Bone marrow (tissue), 2 donors: ENCODE measurements at places on chromosomes 16 and 17.

DNA sequence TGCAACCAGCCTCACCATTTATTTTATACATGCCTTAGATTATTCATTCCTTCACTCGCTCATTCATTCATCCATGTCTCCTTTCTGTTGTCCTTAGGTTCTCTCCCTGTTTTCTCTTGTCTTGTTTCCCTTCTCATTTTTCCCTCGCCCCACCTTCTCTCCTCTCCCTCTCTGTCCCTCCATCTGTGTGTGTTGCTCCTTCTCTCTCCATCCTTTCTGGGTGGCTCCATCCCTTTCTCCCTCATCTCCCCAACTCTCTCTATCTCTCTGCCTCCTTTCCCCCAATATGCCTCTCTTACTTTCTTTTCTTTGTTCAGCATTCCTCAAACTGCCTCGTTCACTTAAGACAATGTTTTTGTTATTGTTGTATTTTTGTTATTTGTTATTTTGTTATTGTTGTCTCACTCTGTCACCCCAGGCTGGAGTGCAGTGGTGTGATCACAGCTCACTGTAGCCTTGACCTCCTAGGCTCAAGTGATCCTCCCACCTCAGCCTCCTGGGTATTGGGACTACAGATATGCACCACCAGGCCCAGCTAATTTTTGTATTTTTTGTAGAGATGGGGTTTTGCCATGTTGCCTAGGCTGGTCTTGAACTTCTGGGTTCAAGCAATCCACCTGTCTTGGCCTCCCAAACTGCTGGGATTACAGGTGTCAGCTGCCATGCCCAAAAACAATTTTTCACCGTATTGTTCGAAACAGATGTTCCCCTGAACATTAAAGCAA is 14.4 kb downstream of the SOCS1 start:
- no peak for DNase-seq

GRCh38 chr17:43410557-43411368 is 12.0 kb downstream of the ARL4D start:
- DNase-seq: no peak

DNA sequence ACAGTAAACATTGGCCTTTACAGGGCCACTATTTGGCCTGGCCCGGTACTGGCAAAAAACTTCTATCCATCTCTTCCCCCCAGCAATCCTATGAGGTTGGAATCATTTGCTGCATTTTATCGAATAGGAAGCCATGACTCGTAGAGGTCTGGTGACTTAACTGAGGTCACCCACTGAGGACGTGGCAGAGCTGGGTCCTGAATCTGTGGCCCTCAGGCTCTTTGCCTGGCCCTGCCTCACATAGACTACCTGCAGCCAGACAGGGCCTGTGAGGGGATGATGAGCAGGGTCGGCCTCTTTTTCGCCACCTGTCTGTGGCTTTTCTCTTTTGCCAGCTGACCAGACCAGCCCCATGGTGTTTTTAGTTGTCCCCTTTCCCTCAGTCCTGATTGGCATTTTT is 1.9 kb downstream of the PPP4C start:
- DNase-seq: no peak

DNA sequence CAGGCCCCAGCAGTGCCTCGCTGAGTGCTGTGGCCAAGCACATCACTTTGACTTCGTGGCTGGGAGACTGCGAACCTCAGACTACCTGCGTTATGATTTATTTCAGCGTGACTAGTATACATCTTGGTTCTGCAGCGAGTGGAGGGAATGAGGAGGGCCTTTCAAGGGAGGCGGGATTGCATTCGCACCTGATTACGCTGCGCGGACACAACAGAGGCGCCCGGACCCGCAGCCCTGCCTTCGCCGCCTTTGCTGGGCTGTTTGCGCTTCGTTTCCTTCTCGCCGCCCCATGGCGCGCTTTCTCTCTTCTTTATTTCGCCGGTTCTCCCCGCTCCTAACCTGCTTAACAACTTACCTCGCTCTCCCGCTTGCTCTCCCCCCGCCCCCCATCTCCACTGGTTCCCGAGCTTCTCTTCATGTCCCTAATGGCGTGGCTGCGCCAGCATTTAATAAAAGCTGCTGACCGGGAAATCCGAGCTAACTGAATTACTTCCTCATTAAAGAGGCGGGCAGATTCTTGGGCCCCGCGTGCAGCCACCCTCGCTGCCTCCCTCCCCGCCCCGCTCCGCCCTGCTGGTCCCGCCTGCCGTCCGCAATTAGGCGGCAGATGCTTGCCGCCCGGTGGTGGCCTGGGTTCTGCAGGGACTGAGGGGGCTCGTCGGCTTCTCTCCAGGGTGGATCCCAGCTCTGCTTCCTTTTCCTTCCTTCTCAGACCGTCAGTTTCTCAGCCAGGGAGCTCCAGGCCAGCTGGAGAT is 257.6 kb upstream of the SDK2 start:
- DNase-seq: peak; percentile 10

DNA sequence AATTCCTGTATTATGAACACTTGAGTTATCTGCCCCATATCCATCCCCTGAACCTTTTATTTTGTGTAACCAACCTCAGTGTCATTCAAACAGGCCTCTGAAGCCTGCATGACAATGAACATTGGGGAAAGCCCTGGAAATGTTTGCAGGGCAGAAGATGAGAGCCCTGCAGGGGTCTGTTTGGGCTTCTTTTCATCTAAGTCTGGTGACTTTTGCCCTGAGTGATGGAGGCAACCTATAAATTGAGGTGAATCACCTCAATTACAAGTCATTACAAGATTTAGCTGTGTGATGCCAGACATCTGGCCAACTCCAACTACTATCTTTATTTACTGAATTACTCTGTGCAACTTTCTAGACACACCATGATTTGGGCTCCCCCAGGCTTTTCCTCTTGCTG is 189.2 kb downstream of the MAF start:
- no peak for DNase-seq

- no peak for DNase-seq
Observed at GRCh38 chr17:49817993-49818392, 29.5 kb downstream of the KAT7 start.

GRCh38 chr17:6066183-6066948 is 3.8 kb upstream of the WSCD1 start:
- no peak for DNase-seq

GRCh38 chr17:74457146-74457819 is 9.2 kb upstream of the CD300A start:
- peak; percentile 14 for DNase-seq

- no peak for DNase-seq
Observed at GRCh38 chr16:50743581-50744225, 1.8 kb downstream of the CYLD start.

DNA sequence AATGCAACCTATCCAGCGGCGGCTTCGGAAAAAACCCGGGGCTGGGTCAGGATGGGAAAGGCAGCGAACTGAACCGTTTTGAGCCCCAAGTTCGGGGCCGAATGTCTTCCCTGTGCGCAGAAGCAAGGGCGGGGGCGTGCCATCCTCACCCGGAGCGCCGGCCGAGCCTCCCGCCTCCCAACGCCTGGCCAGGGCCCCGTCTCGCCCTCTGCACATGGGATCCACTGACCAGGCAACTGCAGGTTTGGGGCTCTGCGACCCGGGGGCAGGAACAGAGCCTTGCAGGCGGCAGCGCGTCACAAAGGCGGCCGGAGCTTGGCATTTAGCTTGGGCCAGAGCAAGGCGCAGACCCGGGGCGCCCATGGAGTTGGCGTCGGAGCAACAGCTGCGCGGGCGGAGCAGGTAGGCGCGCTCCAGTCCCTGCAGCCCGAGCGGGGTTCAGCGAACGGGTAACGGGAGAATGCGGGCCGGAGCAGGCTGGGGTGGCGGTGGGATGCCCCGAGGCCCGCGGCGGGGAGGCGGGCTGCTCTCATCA is at the start of gene FBXO39:
TSS of gene FBXO39 (plus strand) at position 345 of the 535 bp plus-strand sequence. CDS start 3,654 bp downstream, outside the sequence.
- no peak for DNase-seq

DNA sequence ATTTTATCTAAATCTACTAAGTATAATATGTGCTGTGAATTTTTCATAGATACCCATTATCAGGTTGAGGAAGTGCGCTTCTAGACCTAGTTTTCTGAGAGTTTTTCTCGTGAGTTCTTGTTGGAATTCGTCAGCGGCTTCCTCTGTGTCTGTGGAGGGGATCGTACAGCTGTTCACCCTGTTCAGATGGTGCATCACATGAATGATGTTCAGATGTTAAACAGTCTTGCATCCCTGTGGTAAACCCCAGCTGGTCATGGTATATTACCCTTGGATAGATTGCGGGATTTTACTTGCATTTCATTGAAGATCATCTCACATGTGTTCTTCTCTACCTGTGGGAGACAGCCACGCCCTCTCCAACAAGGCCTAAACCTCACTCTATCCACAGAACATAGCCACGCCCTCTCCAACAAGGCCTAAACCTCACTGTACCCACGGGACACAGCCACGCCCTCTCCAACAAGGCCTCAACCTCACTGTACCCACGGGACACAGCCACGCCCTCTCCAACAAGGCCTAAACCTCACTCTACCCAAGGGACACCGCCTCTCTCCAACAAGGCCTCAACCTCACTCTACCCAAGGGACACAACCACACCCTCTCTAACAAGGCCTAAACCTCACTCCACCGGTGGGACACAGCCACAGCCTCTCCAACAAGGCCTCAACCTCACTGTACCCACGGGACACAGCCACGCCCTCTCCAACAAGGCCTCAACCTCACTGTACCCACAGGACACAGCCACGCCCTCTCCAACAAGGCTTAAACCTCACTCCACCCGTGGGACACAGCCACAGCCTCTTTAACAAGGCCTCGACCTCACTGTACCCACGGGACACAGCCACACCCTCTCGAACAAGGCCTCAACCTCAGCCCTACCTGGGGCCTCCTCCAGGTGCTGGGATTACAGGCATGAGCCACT is 180.2 kb upstream of the CHMP6 start:
- no peak for DNase-seq

DNA sequence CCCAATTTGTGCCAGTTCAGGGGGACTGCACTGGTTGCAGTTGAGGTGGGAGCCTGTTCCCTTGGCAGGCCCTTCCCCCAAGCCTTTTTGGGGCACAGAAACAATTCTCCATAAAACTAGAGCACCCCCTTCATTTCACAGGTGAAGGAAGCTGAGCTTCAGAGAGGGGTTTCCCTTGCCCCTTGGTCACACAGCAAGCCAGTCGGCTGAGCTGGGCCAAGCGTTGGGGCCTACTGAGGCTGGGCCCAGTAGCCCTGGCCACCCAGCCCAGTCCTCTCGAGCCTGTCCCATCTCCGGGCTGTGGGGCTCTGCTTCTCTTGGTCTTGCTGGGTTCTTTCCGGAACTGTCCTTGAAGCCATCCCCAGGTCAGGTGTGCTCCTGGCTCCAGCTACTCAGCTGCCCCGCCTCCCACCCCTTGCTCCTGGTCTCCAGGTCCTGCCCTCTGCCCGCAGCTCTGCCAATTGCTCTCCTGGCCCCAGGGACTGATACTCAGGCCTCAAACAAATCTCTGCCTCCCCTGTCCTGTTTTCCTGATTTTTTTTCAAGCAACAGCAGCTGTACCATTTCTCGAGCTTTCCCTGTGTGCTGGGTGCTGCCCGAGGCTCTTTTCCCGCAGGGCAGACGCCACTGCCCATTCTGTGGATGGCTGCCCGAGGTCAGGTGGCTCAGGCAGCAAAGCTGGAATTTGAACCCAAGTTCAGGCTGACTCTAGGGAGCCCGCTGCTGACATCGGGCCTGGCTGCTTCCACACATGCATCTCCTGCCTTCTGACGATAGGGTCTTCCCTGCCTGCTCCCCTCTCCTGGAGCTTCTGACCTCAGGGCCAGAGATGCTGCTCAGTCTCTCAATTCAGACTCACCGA is 87.4 kb upstream of the NKD1 start:
- no peak for DNase-seq

DNA sequence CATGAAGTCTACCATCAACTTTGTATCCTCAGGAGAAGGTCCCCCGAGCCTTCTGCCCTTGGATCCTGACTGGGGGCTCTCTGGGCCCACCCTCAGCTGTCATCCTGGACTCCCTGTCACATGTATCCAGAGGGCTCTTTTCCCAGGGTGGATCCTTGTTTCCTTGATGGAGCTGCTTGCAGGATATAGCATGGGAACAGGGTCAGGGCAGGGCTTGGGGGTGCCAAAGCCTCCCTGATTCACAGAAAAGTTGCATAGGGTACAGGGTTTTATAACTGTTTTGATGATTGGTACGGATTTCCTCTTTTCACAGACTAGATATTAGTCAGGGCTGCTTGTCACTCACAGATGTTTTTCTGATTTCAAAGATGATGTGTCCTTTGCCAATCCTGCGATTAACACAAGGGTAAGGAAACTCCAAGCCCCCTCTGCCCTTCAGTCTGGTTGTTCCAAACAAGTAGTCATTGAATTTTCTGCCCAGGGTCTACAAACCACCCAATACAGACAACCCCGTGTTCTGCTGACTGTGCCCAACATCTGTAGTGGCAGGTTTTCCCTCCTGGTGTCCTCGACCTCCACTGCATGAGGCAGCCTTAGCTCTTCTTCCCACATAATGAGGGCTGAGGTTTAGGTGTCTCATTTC is 20.6 kb upstream of the SLC35G3 start:
- no peak for DNase-seq
